CD4-positive, alpha-beta T cell treated with Interferon alpha-2 for 1 hour (primary cell): ENCODE measurements at places on chromosomes 7 and 10.

- no peak for DNase-seq
Observed at GRCh38 chr7:30594048-30594539, 584 bp upstream of the GARS1 start.

DNA sequence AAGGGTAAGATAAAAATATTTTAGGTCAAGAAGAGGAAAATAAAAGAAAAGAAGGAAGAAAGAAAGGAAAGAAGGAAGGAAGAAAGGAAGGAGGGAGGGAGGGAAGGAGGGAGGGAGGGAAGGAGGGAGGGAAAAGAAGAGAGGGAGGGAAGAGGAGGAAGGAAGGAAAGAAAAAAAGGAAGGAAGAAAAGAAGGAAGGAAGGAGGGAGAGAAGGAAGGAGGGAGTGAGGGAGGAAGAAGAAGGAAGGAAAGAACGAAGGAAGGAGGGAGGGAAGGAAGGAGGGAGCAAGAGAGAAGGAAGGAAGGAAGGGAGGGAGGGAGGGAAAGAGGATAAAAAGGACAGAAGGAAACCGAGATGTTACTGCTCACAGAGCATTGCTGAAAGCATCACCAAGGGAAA, 209.5 kb upstream of the PITRM1 start:
- no peak for DNase-seq

DNA sequence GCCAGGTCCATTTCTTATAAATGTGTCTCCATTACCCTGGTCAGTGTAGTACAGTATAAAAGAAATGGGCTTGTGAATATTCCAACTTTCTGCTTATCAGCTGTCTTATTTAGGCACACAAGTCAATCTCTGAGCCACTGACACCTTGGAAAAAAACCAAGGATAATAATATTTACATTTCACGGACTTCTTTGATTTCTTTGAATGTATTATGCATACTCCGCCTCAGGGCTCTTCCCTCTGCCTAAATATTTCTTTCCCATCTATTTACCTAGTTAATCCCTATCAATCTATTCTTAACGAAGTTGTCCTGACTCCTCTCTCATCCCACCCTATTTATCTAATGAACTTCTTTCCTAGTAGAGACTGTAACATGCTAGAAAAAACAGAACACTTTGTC, 253.8 kb downstream of the CRPPA start:
- DNase-seq = no peak

- DNase-seq = no peak
Observed at GRCh38 chr7:18408868-18409267, 86.7 kb upstream of the HDAC9 start.

DNA sequence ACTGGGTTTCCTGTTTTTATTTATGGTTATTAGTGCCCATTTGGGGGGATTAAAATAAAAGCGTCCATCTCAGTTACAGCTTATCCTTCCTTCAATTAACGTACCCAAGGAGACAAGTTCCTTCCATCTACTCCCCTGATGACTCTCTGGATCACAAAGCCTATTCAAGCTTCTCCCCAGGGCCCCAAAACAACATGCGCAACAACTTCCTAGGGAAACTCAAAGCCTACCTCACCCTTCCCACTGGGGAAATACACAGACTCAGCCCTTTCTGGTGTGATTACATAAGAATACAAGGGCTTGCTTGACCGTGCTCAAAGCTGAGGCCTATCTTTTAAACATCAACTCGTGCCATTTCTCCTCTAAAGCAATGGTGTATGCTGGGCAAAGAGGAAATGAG, 112.4 kb downstream of the CDK6 start:
- DNase-seq = no peak

DNA sequence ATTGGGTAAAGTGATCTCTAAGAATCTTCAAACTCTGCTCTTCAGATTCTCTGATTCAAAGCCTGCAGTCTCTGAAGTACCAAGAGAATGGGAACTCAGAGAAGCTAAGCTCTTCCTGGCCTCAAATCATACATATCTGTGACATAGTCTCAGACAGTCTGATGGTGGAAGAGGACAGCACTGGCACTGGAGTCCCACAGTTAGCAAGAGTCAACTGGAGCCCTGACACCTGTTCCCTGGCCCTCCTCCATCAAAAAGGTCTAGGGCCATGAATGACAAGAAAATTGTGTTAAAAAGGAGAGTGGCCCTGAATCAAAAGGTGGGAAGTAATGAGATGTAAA, 37.7 kb downstream of the PRSS2 start:
- DNase-seq = no peak

GRCh38 chr10:94299417-94299816, 63.3 kb downstream of the NOC3L start:
- peak; percentile 25 for DNase-seq

DNA sequence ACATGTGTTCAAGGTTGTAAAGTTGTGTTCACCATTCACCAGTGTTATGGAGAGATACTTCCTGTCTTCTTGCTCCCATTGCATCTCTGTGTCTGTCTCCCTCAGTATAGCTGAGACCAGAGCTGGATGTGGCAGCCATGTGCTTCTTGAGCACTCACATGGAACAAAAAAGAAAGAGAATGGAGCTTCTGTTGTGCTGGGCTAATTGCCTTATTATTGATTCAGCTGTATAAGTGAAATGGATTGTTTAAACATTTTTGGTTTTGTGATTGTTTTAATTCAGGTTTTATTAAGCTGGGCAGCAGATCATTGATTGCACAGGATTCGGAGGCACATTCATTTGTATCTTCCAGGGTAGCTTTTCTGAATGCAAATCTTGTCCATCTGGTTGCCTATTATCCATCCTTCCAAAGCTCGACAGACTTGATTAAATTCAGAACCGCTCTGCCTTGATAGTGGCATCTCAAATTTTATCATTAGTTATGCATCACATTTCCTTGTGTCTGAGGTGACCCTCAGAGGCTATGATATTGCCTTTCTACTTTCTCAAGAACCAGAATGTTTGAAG, 119.9 kb downstream of the CCNY start:
- no peak for DNase-seq

DNA sequence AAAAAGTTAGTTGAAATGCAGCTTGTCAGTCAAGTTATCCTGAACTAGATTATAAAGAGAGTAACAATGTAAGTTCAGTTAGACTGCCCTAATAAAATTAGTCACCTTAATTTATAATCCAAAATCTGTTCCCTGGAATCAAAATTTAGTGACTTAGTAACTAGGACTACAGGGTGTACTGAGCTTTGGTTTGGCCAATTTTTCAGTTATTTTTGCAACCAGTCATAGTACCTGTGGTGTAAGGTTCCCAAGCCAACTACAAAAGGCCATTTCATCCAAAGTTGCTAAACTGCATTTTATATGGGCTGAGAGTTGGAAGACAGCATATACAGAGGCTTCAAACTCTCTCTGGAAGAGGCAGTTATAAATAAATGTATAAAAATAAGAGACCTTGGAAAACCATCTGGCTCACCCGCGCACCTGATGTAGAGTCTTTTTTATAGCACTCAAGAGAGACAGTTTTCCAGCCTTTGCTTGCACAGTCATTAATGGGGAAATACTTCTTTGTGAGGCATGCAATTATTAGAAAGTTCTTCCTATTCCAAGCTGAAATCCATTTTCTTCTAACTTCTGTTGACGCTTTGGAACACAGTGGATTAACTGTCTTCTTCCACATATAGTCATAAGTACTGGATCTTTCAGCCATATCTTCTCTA, 59.2 kb downstream of the PUS7 start:
- no peak for DNase-seq

DNA sequence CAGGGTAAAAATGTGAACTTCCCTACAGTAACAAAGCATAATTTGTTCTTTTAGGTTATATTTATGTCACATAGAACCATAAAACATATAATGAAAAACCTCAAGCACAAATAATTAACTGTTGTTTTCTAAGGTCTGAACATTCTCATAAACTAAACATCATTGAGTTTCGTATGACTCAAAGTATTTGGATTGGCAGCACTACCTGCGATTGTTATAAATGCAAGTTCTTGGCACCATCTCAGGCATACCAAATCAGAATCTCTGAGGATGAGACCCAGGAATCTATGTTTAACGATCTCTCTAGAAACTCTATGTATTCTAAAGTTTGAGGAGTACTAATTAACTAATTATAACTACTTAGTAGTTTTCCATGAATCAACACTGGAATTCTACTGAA, 22.5 kb downstream of the ORC5 start:
- DNase-seq = no peak

DNA sequence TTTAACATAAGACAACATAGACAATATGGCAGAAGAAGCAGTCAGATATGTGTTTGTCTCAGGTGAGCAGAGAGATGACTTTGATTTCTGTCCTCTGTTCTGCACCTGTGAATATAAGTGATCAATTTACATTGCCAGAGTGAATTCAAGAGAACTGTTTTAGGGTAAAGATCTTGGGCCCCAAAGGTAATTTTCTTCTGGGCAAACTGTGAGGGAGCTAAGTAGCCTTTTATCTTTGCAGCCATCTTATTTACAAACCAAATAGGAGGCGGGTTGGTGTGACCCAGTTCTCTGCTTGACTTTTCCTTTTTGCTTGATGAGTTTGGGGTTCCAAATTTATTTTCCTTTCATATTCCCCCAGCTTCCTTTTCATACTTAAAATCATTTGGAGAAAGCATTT, 118.2 kb downstream of the ANKRD26 start:
- no peak for DNase-seq

GRCh38 chr7:155251831-155252230, 45.8 kb upstream of the INSIG1 start:
- no peak for DNase-seq

DNA sequence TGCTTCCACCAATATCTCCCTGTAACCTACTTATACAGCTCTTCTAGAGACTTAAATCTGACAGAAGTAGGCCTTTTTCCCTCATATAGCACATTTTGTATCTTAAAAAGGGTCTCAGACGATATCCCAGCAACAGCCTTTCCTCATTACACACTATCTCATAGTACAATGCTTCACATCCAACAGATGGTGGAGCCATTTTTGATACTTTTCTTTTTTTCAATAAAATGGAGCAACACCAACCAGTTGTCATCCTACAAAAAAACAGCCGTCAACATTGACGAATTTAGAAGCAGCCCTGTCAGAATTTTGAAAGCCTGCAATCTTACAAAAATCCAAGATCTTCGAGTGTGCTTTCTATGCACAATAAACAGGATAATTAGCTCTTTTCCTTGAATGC, 145.9 kb upstream of the NEBL start:
- DNase-seq = no peak

DNA sequence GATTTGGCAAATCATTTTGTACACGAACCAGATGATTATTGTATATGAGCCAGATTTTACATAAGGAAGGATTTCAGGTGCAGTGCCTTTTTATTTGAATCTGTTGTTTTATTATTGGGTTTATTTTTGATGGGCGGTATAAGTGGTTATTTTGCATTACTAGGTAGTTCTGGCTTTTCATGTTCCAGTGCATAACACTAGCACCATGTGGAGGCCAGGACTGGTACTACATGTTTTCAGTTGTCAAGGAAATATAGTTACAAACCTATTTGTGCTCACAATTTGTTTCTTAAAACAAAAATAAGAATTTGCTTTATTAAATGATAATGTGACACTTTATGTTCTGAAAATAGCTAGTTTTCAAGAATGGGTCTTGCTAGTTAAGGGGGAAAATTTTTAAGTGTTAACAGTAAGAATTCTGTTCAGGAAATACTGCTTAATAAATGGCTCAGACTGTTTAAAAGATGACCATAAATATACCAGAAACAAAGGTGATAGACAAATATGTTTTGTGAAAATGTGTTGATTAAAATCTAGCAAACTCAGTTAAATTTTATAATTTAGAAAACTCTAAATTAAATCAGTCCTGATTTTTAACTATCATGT, 7.1 kb upstream of the SEMA3E start:
- DNase-seq = no peak

GRCh38 chr7:17123020-17123419, 175.4 kb upstream of the AHR start:
- DNase-seq = no peak

GRCh38 chr7:37751096-37751495, 67.5 kb downstream of the GPR141 start:
- DNase-seq = no peak

DNA sequence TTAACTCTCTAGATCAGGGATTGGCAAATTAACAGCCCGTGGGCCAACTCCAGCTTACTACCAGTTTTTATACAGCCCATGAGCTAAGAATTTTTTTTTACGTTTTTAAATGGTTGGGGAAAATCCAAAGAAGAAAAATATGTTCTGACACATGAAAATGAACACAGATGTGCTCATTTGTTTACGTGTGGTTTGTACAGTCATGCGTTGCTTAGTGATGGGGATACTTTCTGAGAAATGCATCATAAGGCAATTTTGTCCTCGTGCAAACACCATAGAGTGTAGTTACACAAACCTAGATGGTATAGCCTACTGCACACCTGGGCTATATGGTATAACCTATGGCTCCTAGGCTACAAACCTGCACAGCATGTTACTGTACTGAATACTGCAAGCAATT, 8.3 kb upstream of the SMKR1 start:
- DNase-seq = peak; percentile 39

- no peak for DNase-seq
Observed at GRCh38 chr7:100455206-100455605, 8.9 kb downstream of the SPACDR start.

- no peak for DNase-seq
Observed at GRCh38 chr7:8226501-8226900, 35.5 kb downstream of the ICA1 start.

GRCh38 chr7:149489391-149490024, 8.1 kb downstream of the ZNF746 start:
- DNase-seq = no peak

GRCh38 chr7:2986561-2986960, 57.1 kb downstream of the CARD11 start:
- no peak for DNase-seq

DNA sequence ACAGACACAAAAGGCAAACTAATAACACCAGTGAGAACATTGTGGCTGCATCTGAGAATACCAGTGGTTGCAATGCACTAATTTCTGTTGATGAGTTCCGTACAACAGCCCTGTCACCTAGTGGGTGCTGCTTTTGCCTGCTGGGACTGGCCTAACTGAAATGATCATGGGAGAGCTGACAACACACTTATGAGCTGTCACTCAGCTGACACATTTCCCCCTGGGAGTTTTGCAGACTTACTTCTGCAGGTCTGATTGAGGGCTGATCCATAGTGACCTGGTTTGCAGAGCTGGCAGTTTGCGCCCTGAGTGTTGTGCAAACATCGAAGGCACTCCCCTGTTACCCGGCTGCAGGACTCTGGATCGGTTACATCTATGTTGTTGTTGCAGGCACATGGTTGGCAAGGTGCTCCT, 60.6 kb upstream of the LAMB1 start:
- DNase-seq = no peak

GRCh38 chr7:134854816-134855215, 75.4 kb downstream of the CALD1 start:
- no peak for DNase-seq

DNA sequence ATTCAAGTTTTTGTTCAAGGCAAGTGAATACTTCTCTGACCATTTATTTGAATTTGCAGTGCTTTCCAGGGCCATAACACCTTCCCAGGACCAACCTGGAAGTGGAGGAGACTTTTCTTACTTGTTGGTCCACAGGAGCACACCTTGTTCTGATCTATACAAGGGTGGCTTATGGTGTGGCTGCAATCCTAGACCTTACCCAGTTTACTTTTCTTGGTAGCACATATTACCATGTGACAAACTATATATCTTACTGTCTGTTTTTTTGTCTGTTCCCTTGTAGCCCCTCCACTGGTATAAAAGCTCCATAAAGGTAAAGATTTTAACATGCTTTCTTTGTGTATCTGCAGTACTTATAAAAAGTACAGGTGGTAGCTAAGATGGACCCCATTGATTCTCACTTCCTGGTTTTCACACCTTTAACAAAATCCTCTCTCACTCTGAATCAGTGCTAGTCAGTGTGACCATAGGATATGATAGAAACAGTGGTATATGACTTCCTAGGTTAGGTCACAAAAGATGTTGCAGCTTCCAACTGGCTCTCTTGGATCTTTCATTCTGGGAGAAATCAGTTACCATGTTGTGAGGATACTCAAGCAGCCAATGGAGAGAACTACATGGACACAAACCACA, 5.6 kb upstream of the ASB4 start:
- no peak for DNase-seq
